ENCODE measurements at places on chromosomes 5 and 9.

- no peak for DNase-seq
Observed at GRCh38 chr9:84002344-84002743, 21.7 kb downstream of the RMI1 start.

DNA sequence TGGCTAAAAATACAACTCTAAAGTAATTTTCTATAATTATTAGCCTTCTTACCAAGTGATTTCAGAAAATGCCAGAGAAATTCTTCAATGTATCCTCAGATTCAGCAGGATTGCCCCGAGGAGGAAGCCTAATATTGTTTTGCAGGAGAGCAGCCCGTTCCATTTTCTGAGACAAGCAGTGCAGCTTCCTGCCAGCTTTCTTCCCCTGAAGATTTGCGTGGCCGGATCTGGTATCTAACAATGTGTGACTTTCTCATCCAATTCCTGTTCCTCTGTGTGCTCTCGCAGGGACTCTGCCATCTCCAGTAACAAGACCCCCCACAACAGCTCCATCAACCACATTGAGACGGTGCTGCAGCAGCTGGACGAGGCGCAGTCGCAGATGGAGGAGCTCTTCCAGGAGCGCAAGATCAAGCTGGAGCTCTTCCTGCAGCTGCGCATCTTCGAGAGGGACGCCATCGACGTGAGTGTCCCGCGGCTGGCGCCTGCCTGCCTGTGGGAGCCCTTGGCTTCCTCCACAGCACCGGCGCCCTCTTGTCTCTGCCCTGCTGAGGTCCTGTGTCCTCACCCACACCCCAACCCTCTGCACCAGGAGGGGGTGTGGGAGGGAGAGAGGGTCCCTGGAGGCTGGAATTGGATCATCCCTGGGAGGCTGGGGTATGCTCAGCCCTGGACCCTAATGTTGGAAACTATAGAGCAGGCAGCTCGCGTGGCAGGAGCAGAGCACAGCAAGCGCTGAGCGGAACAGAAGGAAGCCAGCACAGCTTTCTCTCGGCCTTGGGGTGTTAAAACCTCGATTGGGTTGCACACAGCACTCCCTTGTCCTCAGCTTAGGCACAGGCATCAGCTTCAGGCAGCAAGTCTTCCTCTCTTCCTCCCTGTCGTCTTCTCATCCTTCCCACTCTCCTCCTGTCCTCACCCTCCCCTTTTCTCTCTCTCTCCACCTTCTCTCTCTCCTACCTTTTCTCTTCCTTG, 216.2 kb downstream of the TRIO start:
- DNase-seq, result no peak

DNA sequence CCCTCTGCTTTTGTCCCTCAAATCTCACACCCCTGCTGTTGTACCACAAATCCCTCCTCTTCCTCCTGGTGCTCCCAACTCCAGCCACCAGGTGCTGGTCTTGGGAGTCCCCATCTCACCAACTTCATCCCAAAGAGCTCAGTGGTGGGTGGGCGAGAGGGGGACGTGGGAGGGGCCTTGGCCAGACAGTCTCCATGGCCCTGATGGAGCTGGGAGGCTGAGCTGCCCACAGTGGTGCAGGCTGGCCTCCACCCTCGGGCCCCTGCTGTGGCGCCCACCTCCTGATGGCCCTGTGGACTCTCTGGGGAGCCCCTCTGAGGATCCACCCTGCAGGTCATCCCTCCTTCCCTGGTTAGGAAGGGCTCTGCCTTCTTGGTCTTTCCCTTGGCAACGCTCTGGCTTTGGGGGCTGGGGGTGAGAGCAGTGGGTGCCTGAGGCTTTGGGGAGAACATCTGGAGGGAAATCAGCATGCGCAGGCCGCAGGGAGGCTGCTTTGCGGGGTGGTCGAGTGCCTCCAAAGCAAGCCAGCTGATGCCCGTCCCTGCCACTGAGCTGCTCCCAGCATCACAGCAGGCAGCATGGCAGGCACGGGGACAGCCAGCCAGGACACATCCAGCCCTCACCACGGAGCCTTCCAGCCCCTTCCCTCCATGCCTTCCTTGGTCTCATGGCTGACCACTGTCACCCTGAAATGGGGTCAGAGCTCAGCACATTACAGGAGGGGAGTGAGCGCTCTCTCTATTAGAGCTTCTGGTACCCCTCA, 7.6 kb upstream of the FAM163B start:
- DNase-seq, result no peak

- DNase-seq, result no peak
Observed at GRCh38 chr5:73974871-73975360, 348.9 kb downstream of the ARHGEF28 start.

DNA sequence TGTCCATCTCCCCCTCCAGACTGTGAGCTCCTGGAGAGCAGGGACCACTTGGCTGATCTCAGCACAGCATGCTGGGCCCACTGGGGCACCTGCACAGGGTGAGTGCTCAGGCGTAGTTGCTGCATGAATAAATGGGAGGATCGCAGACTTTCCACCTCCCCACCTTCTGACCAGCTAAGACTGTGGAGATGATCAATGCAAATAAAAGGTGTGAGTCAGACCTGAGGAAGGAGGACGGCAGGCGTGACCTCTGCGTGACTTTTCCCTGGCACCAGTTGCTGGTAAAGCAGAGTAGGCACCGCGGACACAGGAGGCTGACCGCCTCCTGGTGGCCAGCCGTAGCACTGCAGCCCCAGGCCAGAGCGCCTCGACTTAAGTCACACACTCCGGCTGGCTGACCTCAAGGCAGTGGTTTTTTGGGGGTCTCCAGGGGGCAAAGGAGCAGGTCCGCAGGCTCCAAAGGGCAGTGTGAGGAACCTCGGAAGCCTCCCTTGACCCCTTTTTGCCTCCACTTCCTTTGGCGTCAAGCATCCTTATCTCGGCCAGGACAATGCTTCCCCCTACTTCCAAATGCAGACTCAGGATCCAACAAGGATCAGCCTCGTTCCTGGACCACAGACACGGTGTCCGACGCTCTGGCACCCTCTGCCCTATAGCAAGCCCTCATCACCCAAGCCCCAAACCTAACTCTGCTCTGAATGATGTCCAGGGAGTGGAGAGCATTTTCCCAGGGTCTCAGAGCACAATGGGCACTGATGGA, 12.7 kb upstream of the TDRD7 start:
- DNase-seq, result peak; percentile 18

Measured in heart right ventricle (tissue), 16 donors.